ENCODE measurements at places on chromosomes 1 and 21.

GRCh38 chr1:40663324-40664166, 1.9 kb downstream of the RIMS3 start:
- peak; percentile 84 for DNase-seq

- DNase-seq = peak; percentile 2
Measured at GRCh38 chr1:117930484-117930883, 945 bp downstream of the WDR3 start.

- no peak for DNase-seq
Measured at GRCh38 chr1:226548256-226549093, at the start of gene STUM. Gene STUM, plus strand, starts transcription at chr1:226548764. Its CDS starts 141 bp downstream, at chr1:226548905.

- DNase-seq = peak; percentile 32
Measured at GRCh38 chr1:109935451-109935900, 24.8 kb downstream of the CSF1 start.

GRCh38 chr1:226100436-226101391, 38.2 kb downstream of the H3-3A start:
- DNase-seq = no peak

DNA sequence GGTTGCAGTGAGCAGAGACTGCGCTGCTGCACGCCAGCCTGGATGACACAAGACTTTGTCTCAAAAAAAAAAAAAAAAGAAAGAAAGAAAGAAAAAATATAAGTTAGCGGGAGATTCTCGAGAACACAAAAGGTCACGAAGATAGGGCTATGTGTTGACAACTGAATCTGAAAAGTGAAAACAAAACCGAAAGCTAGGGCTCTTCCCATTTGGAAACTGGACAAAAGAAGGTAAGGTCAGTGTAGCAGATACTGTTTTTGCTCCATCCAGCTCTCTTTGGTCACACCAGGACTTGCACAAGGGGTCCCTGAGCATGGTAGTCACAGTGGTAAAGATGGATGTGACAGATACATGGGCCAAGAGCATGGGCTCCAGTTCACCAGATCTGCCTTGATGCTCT, 60.4 kb upstream of the MAP10 start:
- DNase-seq = no peak

GRCh38 chr1:44371206-44371605, 16.1 kb upstream of the ERI3 start:
- no peak for DNase-seq

DNA sequence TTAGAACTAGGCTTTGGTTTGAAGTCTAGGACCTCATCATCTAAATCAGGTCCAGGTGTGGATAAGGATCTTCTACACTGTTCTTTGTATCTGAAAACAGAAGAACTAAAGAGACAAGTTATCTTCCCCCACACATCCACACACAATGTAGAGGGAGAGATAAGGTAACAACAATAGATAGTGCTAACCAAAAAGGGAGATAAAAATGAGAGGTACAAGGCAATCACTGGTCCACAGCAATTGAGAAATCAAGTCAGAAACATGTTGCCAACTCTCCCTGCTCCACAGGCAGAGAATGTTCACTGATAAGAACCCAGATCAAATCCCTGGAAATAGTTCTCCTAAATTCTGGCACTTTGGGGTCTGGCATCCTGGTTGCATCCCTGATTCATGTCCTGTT, 75.8 kb upstream of the LHX8 start:
- DNase-seq = no peak

DNA sequence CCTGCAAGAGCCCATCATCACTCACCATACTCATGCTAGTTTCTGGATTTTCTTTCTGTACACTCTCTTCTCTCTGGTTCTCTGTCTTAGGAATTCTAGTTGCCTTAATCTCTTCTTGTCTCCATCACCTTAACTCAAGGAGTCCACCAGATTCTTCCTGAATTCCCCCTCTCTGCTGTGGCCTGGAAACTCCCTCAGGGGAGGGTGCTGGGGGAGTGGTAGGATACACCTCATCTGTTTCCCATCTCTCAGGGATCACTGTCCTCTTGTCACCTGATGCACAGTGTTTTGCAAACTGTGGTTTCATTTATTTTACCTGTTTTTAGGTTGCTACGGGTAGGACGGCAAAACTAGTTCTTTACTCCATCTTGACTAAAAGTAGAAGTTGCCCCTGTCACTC, 6.6 kb upstream of the GNG12 start:
- DNase-seq = no peak

DNA sequence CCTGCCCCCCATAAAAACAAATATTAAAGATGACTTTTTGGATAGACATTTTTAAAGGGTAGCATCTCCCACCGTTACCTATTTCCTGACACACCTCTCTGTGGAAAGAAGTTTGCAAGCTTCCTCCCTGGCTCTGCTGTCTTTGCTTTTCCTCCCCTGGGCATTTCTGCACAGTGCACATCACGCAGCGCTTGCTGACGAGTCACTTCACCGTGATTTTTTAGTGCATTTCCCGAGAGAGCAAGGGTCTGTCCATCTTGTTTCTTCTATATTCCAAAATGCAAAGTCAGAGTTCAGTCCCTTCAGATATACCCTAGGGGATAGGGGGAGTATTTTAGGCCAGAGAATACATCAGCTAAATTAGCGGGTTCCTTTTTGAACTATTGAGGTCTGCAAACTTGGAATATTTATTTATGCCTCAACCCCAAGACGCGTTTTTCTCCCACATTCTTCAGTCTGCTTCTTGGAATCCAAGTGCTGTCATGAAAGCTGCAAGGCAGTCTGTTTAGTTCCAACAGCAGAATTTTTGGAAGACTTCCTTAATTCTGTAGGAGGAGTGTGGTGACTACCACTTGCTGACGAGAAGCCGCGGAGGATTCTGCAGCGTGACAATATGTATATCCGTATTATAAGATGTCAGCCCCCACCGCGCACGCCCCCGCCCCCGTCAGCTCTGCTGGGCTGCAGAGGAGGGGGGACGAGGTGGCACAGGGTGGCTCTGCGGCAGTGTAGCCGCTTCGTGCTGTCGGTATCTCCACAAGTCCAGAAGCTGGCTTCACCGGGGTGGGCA, 22.4 kb downstream of the SMYD2 start:
- no peak for DNase-seq

- no peak for DNase-seq
Measured at GRCh38 chr1:22208268-22208972, 65.5 kb upstream of the WNT4 start.

DNA sequence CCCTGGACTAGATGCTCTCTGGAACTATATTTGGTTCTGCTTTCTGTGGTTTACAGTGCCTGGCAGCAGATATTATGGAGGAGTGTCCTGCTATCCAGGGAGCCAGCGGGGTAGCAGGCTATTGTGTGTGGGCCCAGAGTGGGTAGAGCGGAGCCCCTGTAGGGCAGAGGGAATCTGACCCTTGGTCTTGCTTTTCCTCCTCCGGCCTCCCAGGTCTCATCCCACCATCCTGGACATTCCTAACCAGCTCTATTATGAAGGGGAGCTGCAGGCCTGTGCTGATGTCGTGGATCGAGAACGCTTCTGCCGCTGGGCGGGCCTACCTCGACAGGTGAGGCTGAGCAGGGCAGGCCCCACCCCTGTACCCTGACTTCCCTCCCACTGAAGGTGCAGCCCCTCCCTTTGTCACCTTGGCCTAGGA, 9.1 kb downstream of the RHOC start:
- no peak for DNase-seq

GRCh38 chr1:58648842-58649241, 51.0 kb downstream of the MYSM1 start:
- no peak for DNase-seq

- DNase-seq = peak; percentile 91
Measured at GRCh38 chr1:155206891-155207805, 549 bp downstream of the THBS3 start.

DNA sequence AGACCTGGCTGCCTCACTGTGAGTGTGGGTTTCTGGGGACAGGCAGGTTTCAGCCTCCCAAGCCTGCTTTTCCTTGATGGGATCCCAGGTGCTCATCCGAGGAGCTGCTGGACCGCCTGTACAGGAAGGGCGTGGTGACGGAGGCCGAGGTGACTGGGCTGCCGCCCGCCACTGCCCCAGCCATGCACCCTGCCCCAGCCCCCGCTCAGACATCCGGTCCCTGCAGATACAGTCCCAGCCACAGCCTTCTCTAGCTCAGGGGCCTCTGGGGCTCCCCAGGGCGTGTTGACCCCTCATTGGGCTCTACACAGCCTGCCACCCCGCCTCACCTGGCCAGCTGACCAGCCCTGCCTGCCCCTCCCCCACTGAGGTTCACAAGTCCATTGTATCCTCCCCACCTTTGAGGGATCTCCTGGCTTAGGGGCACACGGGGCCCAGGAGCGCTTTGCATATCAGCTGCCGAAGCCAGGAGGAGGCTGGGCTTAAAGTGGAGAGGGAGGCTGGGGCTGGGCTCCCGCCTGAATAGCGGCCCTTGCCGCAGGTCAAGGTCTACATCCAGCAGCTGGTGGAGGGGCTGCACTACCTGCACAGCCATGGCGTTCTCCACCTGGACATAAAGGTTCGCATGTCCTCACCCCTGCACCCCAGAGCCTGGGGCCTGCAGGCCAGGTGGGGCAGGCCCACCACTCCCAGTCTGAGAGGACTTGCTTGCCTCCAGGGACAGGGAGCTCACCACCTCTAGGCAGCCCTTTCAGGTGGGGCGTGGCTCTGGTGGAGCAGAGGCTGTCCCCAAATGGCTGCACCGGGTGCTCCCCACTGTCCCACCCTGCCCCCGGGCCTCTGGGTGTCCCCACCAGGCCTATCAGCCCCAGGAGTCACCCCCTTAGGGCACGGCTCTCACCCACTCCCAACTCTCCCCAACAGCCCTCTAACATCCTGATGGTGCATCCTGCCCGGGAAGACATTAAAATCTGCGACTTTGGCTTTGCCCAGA, 38.5 kb downstream of the TRIM11 start:
- DNase-seq = peak; percentile 40

DNA sequence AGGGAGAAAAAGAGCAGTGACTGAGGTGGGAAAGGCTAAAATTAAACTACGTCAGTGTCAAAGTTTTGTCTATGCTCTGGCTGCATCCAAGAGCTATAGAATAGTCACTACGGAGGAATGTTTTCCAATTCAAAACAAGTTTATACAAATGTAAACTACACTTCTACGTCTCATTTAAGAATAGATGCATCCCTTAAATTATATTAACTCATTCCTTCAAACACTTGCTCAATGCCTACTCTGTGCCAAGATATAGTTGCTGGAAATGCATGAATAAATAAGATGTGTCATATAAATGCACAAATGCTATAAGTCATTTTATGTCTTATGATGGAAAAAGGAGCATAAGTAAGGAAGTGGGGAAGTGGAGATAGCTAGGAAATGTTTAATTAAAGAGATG, 4.2 kb upstream of the COLGALT2 start:
- DNase-seq = no peak

- DNase-seq = no peak
Measured at GRCh38 chr1:8431019-8431418, 113.1 kb downstream of the SLC45A1 start.

- DNase-seq = no peak
Measured at GRCh38 chr1:227093309-227093708, 153.2 kb downstream of the COQ8A start.

DNA sequence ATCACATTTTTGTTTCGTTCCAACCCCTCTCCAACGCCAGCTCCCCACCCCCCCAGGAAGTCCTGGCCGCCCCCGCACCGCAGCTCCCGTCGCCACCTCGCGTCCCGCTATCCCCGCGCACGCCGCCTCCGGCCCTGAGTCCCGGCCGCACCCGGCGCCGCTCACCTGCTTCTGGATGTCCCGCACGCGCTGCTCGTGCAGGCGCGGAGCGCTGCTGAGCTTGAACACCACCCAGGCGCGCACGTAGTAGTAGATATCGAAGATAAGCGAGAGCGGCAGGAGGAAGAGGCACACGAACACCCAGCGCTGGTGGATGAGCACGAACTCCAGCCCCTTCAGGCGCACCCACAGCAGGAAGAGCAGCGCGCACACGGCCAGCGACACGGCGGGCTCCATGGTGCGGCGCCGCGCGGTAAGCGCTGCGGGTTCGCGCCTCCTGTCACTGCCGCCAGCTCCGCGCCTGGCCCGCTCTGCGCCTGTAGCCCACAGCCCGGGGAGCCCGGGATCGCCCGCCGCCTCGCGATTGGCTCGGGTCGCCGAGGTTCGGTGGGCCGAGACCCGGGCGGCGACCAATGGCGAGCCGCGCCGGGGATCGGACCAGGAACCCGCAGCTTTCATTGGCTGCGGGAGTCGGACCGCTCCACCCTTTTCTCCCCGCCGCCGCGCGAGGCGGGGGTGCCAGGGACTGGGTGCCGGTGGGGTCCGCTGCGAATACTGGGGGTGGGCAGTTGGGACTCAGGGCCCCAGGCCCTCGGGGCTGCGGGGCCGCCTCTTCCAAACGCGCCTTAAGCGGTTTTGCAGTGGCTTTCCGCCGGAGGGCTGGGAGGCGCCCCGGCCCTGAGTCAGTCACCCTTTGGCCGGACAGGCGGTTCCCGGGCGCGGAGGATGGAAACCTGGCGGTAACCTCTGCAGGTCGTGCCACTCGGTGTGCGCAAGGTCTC, at the start of gene DHCR24:
DHCR24 (minus strand) TSS at position 472 of the 941 bp plus-strand sequence; CDS start at position 396, 76 bp downstream.
- peak; percentile 94 for DNase-seq

- DNase-seq = no peak
Measured at GRCh38 chr1:12654657-12655056, 10.8 kb downstream of the AADACL4 start.

DNA sequence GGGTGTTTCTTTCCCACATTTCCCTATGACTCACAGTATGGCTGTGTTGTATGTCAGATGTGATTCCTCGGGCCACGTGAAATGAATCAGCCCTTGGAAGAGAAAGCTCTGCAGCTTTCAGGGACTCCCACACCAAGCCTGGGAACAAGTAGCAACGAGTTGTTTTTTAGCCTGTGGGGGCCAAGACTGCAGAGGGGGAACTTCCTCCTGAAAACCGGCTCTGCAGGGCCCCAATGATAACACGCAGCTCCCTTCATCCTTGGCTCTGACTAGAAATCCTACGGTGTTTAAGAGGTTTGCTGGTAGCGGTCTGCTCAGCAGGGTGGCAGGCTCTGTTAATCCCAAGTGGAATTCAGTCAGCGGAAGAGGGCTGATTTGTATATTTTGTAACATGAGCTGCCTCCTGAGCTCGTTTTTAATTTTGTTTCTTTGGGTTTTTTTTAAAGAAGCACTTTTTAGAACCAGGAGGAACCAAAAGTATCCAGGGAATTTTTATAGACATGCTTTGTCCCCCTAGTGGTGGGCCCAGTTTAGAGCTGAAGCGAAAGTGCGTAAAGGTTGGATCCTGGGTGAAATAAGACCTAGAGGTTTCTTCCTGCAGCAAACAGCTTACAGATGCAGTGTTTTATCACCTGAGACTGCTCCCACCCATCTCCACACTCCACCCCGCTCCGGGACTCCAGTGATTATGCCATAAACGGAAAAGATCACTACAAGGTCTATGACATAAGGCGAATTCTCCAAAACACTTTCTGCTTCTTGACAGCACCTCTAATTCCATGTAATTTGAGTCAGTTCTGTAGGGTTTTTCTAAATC, 48.8 kb downstream of the LAMC2 start:
- peak; percentile 71 for DNase-seq

DNA sequence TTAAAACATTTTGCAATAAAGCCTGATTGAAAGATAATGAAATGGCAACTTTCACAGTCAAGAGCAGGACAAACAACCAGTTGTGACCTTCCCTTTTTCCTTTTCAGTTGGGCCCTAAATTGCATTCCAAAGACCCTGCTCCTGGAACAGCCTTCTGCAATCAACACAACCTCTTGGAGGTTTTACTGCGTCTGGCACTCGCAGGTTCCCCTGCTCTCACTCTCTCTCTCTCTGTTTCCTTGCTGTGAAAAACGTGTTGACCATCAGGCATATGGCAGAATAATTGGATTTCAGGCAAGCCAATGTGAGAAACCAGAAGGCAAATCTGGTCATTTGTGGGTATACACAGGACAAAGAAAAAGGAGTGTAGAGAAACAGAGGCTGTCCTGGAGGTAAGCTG, 23.2 kb downstream of the SLC44A5 start:
- DNase-seq = no peak

- no peak for DNase-seq
Measured at GRCh38 chr1:154208677-154209388, 2.7 kb upstream of the CFAP141 start.

- no peak for DNase-seq
Measured at GRCh38 chr1:234040446-234041317, 136.2 kb downstream of the SLC35F3 start.

All from NCI-H526 (cell line).